Osteoblast (primary cell): ENCODE measurements at places on chromosomes 7 and 10. TPM values are rescaled to one million over a fixed set of nuclear protein-coding genes. Genes with fewer than 3 reads are reported as not detected.

GRCh38 chr10:16828114-16828568 lies 10.9 kb upstream of the RSU1 start:
- no peaks in the 10 kb centered on the region for H3K36me3 ChIP-seq
- peaks cover 28% of the 10 kb centered on the region for H3K4me1 ChIP-seq
- no peaks in the 10 kb centered on the region for H3K27me3 ChIP-seq
- no peak for DNase-seq
- H3K4me3 ChIP-seq: peak overlapping the region; percentile 44

- no peak for DNase-seq
- H3K36me3 ChIP-seq: no peaks in the 10 kb centered on the region
- H3K4me3 ChIP-seq: peak overlapping the region; percentile 80
Measured at GRCh38 chr10:22341190-22341925, 3.9 kb upstream of the SPAG6 start.

GRCh38 chr7:43136064-43136463 lies 23.6 kb downstream of the HECW1 start:
- H3K36me3 ChIP-seq: no peaks in the 10 kb centered on the region
- H3K4me1 ChIP-seq: no peaks in the 10 kb centered on the region
- H3K4me3 ChIP-seq: no peak overlapping the region

GRCh38 chr10:92239600-92240288 lies 51.1 kb downstream of the CPEB3 start:
- peak overlapping the region; percentile 76 for H3K27ac ChIP-seq
- H3K4me1 ChIP-seq: peaks cover 18% of the 10 kb centered on the region
- no peaks in the 10 kb centered on the region for H3K36me3 ChIP-seq
- H3K27me3 ChIP-seq: no peaks in the 10 kb centered on the region

MEST gene
- total RNA-seq: 330 and 347 TPM in 2 replicates

DNA sequence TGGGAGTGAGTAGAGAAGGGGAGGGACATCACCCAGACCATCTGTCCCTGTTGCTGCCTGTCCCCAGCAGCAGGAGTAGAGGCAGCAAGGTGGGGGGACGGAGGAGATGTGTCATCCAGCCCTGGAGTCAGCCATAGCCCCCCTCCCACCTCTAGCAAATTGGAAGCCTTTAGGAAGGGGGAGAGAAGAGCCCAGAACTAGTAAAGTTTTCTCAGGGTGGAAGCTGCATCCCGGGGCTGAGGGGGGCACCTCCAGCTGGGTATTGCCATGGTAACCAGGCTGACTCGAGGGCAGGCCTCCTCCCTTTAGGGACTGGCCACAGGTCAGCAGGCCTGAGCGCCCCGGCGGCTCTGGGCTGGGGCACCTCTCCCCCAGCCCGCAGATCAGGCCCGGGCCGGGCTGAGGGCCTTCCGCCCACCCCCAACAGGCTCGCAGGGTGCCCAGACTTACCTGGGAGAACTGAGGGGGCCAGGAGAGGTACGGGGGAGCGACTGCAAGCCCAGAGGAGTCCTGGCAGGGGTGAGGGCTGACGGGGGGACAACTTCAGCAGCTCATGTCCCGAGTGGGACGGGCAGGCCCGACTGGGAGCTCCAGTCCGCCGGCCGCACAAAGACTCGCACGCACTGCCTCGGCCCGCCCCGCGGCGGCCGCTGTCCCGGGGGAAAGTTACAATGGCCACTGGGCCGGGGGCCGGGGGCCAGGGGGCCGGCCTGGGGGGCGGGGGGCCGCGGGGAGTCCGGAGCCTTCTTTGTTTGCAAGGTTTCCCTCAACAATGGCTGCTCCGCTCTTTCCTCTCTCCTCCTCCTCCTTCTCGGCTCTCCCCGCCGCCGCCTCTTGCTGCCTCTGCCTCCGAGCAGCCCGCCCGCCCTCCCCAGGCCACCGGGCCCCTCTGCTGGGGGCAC lies 6.0 kb downstream of the LDB1 start:
- peak overlapping the region; percentile 73 for H3K27ac ChIP-seq
- peaks cover 24% of the 10 kb centered on the region for H3K36me3 ChIP-seq

GRCh38 chr10:98339799-98340198 lies 71.8 kb upstream of the LOXL4 start:
- no peak for DNase-seq
- peaks cover 53% of the 10 kb centered on the region for H3K4me1 ChIP-seq
- H3K27ac ChIP-seq: no peak overlapping the region
- H3K4me3 ChIP-seq: no peak overlapping the region
- H3K36me3 ChIP-seq: no peaks in the 10 kb centered on the region

- DNase-seq: peak; percentile 76
- no peaks in the 10 kb centered on the region for H3K36me3 ChIP-seq
- no peaks in the 10 kb centered on the region for H3K27me3 ChIP-seq
- H3K27ac ChIP-seq: peak overlapping the region; percentile 38
- peaks cover 26% of the 10 kb centered on the region for H3K4me1 ChIP-seq
Measured at GRCh38 chr10:48363617-48364355, 57.3 kb downstream of the MAPK8 start.

DNA sequence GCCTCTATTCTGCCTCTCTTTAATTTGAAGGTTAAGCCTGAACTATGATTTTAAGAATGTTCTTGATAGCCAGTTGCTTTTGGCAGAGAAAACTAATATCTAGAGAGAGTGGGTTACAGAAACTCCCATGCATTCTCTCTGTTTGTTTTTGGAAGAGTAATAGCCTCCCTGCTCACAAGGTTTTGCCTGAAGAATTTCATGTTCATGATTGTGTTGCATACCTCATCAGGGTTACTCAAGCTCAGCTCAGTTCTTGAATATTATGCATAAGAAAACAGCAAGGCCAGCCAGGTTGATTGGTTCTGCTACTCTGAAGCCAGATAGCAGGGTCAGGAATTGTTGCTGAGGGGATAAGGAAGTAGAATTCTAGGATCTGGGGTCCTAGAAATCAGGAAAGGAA lies 137.4 kb downstream of the MDFIC start:
- no peaks in the 10 kb centered on the region for H3K27me3 ChIP-seq
- no peaks in the 10 kb centered on the region for H3K4me1 ChIP-seq
- no peak overlapping the region for H3K27ac ChIP-seq
- DNase-seq: no peak
- no peak overlapping the region for H3K4me3 ChIP-seq

GRCh38 chr7:135098391-135098790 lies 49.5 kb upstream of the TMEM140 start:
- no peak overlapping the region for H3K4me3 ChIP-seq
- H3K4me1 ChIP-seq: no peaks in the 10 kb centered on the region
- no peaks in the 10 kb centered on the region for H3K27me3 ChIP-seq
- H3K27ac ChIP-seq: no peak overlapping the region
- no peak for DNase-seq

HOXA6 gene
- 5.0 and 7.6 TPM in 2 replicates for total RNA-seq

- peak; percentile 57 for DNase-seq
- peaks cover 3% of the 10 kb centered on the region for H3K36me3 ChIP-seq
- H3K27me3 ChIP-seq: no peaks in the 10 kb centered on the region
- peak overlapping the region; percentile 43 for H3K4me3 ChIP-seq
Measured at GRCh38 chr7:2757361-2757903, 69.4 kb downstream of the AMZ1 start.

GRCh38 chr10:107899075-107899474 lies 734.6 kb upstream of the SORCS1 start:
- H3K4me3 ChIP-seq: no peak overlapping the region
- no peaks in the 10 kb centered on the region for H3K27me3 ChIP-seq
- H3K36me3 ChIP-seq: no peaks in the 10 kb centered on the region
- no peak for DNase-seq

ZFYVE27 gene
- total RNA-seq: 16.5 and 19.9 TPM in 2 replicates

- no peak for DNase-seq
- H3K27me3 ChIP-seq: no peaks in the 10 kb centered on the region
- H3K36me3 ChIP-seq: no peaks in the 10 kb centered on the region
- no peak overlapping the region for H3K27ac ChIP-seq
- peaks cover 4% of the 10 kb centered on the region for H3K4me1 ChIP-seq
Measured at GRCh38 chr7:3272691-3273141, 28.3 kb upstream of the SDK1 start.

ATOH7 gene
- total RNA-seq: under 0.01 TPM in 1 of 2 replicates, not detected in the other

LIPN gene
- not detected in 2 replicates for total RNA-seq

GRCh38 chr10:44517635-44518034 lies 132.7 kb upstream of the CXCL12 start:
- H3K27me3 ChIP-seq: no peaks in the 10 kb centered on the region
- no peak overlapping the region for H3K27ac ChIP-seq
- H3K4me1 ChIP-seq: peaks cover 13% of the 10 kb centered on the region
- H3K4me3 ChIP-seq: no peak overlapping the region

DNA sequence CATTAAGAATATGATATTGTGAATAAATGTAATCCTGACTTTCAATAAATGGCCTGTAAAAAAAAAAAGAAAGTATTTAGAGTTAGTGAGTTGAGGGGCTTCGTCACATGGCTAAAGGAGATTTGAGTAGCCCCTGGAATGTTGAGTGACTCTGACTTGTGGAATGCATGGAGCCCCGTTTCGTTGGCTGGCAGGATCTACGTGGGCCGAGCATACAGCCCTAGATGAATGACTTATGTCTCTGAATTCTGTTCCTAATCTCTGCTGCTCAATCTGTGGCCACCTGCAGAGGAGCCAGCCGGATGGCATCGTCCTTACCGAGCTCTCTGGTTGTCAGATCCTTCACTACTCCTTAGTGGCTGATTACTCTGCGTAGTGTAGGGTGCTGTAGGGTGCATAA lies 155.7 kb downstream of the MGMT start:
- H3K4me3 ChIP-seq: no peak overlapping the region
- H3K4me1 ChIP-seq: peaks cover 9% of the 10 kb centered on the region
- H3K36me3 ChIP-seq: no peaks in the 10 kb centered on the region
- DNase-seq: no peak
- no peak overlapping the region for H3K27ac ChIP-seq
- no peaks in the 10 kb centered on the region for H3K27me3 ChIP-seq

GRCh38 chr10:79137826-79138225 lies 69.1 kb downstream of the ZMIZ1 start:
- no peak overlapping the region for H3K4me3 ChIP-seq
- peak overlapping the region; percentile 96 for H3K27ac ChIP-seq
- DNase-seq: no peak
- H3K27me3 ChIP-seq: no peaks in the 10 kb centered on the region
- peaks cover 65% of the 10 kb centered on the region for H3K4me1 ChIP-seq
- peaks cover 35% of the 10 kb centered on the region for H3K36me3 ChIP-seq

- H3K4me3 ChIP-seq: no peak overlapping the region
- no peaks in the 10 kb centered on the region for H3K27me3 ChIP-seq
- no peak for DNase-seq
- H3K27ac ChIP-seq: no peak overlapping the region
- no peaks in the 10 kb centered on the region for H3K4me1 ChIP-seq
Measured at GRCh38 chr10:11266426-11266825, 248.8 kb downstream of the CELF2 start.

DNA sequence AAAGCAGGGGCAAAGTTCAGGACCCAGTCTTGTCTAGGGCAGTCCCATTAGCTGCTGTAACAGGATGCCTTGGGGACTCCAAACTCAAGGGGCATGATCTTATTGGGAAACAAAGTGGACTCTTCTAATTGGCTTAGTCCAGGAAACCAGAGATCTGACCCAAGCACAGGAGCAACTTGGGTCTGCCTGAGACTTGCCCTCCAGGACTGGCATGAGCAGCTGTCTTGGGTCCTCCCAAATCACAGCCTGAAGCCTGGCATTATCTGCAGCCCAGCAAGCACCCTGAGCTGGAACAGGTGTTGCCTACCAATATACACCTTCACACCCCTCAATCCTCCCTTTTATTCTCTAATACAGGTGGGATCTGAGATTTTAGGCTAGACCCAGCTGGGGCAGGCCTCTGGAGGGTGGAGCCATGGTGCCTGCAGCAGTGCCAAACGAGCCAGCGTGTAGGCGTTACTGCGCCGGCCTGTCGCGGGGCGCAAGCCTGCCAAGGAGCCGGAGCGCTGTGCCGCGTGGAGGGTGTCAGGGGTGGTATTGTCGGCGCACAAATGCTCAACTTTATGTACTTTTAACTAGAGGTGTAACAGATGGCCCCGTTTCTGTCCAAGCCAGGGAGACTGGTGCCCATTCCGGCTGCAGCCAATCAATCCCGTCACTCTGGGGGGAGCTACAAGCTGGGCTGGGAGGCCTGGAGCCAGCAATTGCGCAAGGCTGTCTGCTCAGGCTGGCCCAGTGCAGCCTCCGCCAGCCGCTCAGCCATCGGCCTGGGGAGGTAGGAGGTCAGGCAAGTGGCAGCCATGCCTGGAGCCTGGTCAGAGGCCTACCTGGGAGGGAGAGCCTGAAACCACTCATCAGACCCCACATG lies 12.8 kb upstream of the LBX1 start:
- no peaks in the 10 kb centered on the region for H3K36me3 ChIP-seq
- peak; percentile 66 for DNase-seq
- H3K27ac ChIP-seq: no peak overlapping the region
- no peaks in the 10 kb centered on the region for H3K4me1 ChIP-seq
- peaks cover 59% of the 10 kb centered on the region for H3K27me3 ChIP-seq

GRCh38 chr10:103819493-103819892 lies 35.9 kb downstream of the SH3PXD2A start:
- peaks cover 9% of the 10 kb centered on the region for H3K4me1 ChIP-seq
- no peak overlapping the region for H3K27ac ChIP-seq
- no peaks in the 10 kb centered on the region for H3K36me3 ChIP-seq
- no peaks in the 10 kb centered on the region for H3K27me3 ChIP-seq
- no peak overlapping the region for H3K4me3 ChIP-seq

- H3K36me3 ChIP-seq: no peaks in the 10 kb centered on the region
- peak; percentile 71 for DNase-seq
- peak overlapping the region; percentile 23 for H3K27ac ChIP-seq
- no peaks in the 10 kb centered on the region for H3K27me3 ChIP-seq
- no peak overlapping the region for H3K4me3 ChIP-seq
- peaks cover 11% of the 10 kb centered on the region for H3K4me1 ChIP-seq
Measured at GRCh38 chr7:75596727-75597614, 104.9 kb downstream of the SPDYE5 start.

- H3K4me3 ChIP-seq: no peak overlapping the region
- no peak for DNase-seq
- H3K27me3 ChIP-seq: no peaks in the 10 kb centered on the region
- no peaks in the 10 kb centered on the region for H3K4me1 ChIP-seq
- H3K27ac ChIP-seq: no peak overlapping the region
Measured at GRCh38 chr7:15168489-15168888, 265.9 kb upstream of the DGKB start.

GIMAP4 gene
- not detected in 2 replicates for total RNA-seq

- DNase-seq: no peak
- H3K27me3 ChIP-seq: no peaks in the 10 kb centered on the region
- no peak overlapping the region for H3K27ac ChIP-seq
- no peak overlapping the region for H3K4me3 ChIP-seq
- no peaks in the 10 kb centered on the region for H3K36me3 ChIP-seq
- H3K4me1 ChIP-seq: no peaks in the 10 kb centered on the region
Measured at GRCh38 chr7:13115855-13116254, 428.4 kb downstream of the ARL4A start.
